ENCODE measurements at places on chromosomes 3 and 15. TPM values are rescaled to one million over a fixed set of nuclear protein-coding genes. Genes with fewer than 3 reads are reported as not detected.

GRCh38 chr3:32630266-32630665 is 54.7 kb upstream of the CNOT10 start:
- DNase-seq: no peak

EFL1 gene
- total RNA-seq: 30.1 TPM

- no peak for DNase-seq
Measured at GRCh38 chr3:182487143-182487542, 306.2 kb upstream of the ATP11B start.

DNA sequence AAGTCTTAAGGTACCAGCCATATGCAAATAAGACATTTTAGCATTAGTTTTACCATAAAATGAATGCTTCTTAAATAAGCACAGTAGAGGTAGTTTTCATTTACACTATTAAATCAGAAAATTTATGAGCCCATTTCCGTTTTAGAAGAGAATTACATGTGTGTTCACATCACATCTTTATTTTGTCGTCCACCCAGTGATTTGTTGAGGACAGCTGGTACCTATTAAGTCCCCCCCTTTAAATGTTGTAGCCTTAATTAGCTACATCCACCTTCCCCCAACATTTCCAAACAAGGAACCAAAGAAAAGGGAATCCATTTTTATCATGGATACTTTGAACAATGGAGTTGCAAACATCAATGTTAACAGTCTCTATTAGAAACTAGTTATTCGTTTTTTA is 6.8 kb downstream of the IL17RD start:
- no peak for DNase-seq

CHRD gene
- total RNA-seq: 0.34 TPM

GRCh38 chr3:133037436-133037835 is 755 bp upstream of the TMEM108 start:
- no peak for DNase-seq

GRCh38 chr3:55488398-55489055 is 1.4 kb upstream of the WNT5A start:
- DNase-seq: peak; percentile 46

GRCh38 chr15:23647421-23648370 is at the start of gene MAGEL2:
TSS of gene MAGEL2 (minus strand) at chr15:23647867. CDS start at chr15:23647742, 125 bp downstream.
- no peak for DNase-seq

GADL1 gene
- not detected for total RNA-seq

GRCh38 chr3:33401781-33402180 is 38.4 kb downstream of the UBP1 start:
- no peak for DNase-seq

GRCh38 chr3:33750211-33750548 is 32.1 kb upstream of the CLASP2 start:
- DNase-seq: no peak

All from dermis blood vessel endothelial cell (primary cell).